ENCODE measurements at places on chromosomes 7 and 10.

- DNase-seq: no peak
Observed at GRCh38 chr10:71982269-71983178, 18.3 kb downstream of the CHST3 start.

DNA sequence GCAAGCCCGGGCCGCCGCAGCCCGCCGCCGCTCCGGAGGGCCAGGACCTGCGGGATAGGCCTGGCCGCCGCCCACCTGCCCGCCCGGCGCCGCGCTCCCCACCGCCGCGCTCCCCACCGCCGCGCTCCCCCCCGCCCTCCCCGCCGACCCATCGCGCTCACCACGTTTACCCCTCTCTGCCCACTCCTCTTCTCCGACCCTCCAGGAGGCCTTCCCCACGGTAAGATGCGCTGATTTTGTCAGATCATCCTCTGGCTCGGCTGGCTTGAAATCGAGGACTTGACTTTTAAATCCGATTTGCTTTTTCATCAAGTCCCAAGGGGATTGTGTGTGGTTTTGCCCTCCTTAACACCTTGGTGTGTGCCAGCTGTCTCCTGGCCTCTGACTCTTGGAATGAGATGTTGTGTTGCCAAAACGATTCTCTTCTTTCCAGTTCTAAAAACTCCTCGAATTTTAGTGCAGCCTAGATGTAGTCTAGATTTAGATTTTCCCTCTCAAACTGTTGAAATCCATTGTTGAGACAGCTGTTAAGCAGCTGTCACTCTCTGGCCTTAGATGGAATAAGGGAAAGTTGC is 738 bp downstream of the POM121 start:
- no peak for DNase-seq

GRCh38 chr10:6593241-6593671 is 13.2 kb upstream of the PRKCQ start:
- no peak for DNase-seq

GRCh38 chr7:141276031-141276430 is 202.2 kb downstream of the TMEM178B start:
- DNase-seq: no peak

DNA sequence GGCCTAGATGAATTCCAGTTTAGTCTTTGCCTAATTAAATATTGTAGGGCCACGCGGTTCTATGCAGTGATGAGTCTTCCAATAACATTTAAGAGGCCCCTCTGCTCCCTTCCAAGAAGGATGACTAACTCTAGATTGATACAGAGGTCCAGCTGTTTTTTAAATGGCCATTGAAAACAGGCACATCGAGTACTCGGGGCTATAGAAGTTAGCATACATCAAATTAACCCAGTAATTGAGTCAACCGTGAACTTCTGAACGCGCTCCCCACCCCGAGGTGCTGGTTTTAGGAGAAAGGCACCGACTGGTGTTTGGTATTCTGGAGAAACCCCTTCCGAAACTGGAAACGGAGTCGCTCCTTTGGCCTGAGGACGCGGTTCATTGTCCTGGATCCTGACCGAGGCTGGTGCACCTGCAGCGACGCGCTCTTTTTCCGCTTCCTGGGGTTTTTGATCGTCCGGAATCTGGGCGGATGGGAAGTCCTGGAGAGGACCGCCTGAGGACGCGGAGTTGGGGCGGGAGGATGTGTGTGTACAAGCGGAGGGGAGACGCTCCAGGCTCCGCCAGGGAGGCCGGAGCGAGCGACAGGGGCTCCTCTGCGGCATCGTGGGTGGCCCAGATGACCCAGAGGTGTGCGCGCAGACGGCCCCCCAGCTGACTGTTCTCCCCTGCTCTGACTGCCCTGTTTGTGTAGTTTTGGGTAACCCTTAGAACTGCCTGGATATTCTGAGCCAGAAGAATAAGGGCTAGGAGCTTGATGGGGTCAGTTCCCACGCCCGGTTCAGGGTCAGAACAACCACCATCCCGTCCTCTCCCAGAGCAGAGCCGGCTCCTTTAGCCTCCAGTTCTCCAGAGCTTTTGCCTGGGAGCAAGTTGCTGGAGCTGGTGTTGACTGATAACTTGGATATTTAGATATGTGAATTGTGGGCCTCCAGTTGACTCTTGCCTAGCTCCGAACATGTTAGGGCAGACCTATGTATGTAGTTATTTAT is 711 bp downstream of the FAM221A start:
- peak; percentile 53 for DNase-seq

DNA sequence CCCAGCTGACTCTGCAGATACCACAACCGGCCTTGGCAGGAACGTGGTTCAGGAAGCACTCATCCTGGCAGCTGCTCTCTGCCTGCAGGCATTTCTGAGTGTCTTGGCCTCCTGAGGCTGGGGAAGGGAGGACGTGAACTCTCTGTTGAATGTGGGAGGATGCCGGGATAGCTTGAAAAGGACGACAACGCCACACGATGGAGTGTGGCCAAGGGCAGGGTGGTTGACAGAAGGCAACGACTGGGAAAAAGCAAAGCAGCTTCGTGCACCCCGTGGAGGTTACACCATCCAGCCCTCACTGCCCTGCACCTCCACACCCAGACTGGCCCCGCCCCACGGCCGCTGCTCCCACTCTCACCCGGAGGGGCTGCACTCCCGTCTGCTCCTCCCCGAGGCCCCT is 466.1 kb upstream of the FOXK1 start:
- DNase-seq: no peak

GRCh38 chr7:128003167-128003566 is 28.1 kb downstream of the LRRC4 start:
- DNase-seq: no peak

- no peak for DNase-seq
Observed at GRCh38 chr10:85619832-85620231, 746.8 kb downstream of the GRID1 start.

DNA sequence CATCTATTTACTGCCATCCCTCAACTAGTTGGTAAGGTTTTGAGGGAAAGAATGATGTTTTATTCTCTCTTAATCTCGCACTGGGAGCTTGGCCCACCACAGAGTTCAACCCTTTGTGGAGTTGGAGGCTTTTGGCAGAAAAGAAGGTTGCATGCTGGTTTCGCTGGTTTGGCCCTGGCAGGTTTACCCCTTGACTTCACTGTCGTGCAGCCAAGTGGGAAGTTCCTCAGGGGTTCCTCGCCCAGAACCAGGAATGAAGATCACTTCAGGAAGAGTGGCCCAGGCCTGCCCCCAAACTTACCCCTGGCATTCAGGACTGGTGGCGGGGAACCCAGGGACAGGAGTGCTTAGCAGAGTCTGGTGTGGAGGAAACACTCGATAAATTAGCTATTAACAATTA is 103.1 kb upstream of the LYZL2 start:
- DNase-seq: no peak

DNA sequence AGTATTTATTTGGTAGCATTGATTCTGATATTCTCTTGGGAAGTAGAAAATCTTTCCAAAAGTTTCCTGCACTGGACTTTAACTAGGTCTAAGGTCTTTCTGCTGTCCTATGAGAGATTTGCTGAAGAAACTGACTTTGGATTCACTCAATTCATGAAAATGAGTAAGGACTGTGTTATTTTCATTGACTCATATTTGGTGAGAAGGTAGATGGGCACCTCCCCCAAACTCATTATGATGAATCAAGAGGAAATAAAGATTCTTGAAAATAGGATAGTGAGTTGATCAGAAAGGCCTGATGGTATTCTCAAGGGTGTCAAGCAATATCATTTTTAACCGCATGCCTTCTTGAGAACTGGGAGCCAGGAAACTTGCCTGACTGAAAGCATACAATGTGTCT is 110.3 kb downstream of the RNF133 start:
- DNase-seq: no peak

GRCh38 chr10:21174715-21175495 is 277.8 kb upstream of the NEBL start:
- no peak for DNase-seq

GRCh38 chr7:95011146-95011928 is 103.9 kb downstream of the PPP1R9A start:
- no peak for DNase-seq

GRCh38 chr10:59216178-59216869 is 39.9 kb downstream of the PHYHIPL start:
- DNase-seq: no peak

DNA sequence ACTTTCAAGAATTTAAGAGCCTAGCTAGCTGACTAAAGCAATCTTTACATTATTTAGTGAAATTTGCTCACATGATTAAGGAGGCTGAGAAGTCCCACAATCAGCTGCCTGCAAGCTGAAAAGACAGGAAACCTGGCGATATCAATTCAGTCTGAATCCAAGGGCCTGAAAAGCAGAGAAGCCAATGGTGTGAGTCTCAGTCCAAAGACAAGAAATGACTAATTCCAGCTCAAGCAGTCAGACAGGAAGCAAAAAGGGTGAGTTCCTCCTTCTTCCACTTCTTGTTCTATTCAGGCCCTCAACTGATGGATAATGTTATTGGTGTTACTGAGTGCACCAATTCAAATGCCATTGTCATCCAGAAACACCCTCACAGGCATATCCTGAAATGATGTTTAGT is 1231.6 kb upstream of the CELF2 start:
- DNase-seq: no peak

DNA sequence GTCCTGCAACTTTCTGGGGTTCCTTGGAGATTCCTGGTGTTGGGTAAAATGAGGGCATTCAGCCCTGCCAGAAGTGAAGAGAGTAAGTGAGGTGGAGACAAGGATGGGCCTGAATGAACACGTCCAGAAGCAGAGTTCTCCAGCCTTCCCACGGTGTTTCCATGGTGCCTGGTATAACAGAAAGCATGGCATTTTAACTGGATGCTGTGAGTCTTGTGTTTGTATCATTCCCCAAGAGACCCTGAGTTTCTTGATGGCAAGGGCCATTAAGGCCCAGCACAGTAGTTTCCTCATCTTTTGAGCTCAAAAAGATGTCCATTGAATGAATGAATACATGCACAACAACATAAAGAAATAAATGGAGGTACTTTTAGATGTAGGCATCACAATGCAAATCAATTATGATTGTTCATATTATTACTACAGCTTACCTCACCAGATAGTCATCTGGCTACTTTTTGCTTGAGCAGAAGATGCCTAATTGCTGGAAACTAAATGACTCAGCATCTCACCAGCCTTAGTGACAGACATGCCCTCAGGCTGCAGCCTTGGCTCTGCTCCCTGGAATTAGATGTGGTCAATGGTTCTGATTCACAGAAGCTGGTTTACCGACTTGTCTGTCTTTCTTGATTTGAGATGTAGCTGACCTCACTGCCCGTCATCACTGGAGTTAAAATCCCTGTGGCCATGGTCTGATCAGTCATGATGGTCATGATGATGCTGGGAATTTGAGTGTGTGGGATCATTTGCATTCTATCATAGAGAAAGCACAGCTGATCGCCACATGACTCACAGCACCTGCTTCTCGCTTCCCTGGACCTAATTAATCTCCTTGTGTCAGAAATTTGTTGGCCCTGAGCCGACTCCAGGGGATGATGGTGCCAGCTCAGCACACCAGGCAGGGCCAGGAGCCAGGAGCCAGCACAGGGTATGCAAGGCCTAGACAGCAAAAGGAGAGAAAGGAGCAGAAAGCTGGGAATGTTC is 83.9 kb downstream of the CXCL12 start:
- DNase-seq: no peak

DNA sequence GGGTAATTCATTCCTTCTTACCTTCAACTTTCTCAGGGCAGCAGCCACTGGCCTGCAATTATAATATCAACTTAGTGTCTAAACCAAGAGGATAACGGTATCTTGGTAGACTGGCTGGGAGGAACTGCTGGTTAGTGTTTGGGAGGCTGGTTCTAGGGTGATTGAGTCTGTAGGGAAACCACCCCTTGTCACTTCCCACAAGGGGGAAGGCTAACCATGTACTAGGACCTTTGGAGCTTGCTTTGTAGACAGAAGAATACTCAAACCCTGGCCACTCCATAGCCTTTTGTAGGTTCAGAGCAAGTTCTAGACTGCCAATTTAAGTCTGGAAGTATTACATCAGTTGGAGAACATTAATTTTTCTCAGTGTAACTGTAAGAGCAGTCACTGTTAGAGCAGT is 51.3 kb downstream of the NHLRC2 start:
- no peak for DNase-seq

GRCh38 chr10:79490400-79491142 is 21.8 kb upstream of the EIF5AL1 start:
- DNase-seq: no peak

DNA sequence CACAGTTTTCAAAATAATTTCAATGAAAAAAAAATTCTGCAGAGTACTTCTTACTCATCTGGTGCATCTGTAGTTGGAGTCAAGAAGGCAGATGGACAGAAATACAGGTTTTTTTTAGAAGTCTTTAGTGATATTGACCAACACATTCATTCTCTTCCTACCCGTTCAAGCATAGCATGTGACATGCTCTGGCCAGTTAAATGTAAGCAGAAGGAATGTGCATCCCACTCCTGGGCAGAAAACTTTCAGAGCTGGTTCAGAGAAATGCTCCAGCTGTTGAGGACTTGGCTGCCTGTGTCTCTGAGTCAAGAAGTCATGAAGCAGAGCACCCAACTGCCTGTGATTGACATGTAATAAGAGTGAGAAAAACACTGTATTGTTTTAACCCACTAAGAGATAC is 665.3 kb upstream of the IGFBP3 start:
- DNase-seq: no peak

GRCh38 chr7:83588602-83589240 is 60.2 kb downstream of the SEMA3E start:
- no peak for DNase-seq

GRCh38 chr7:36204929-36205635 is 52.0 kb downstream of the EEPD1 start:
- DNase-seq: no peak

DNA sequence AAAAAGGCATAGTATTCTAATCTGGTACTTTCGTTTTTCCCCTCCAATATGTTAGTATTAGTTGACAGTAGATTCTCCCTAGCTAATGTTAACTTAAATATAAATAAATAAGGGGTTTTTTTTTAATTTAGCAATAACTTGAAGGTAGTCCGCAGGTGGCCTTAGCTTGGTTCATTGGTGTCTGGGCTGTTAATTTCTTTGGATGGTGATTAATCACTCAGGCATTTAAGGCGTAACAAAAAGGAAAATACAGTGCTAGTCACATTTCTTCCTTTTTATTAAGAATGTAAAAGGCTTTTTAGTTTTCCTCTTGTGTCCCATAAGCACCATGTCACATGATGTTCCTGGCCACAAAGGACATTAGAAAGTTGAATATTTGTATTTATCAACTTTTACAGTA is 161.0 kb upstream of the POT1 start:
- no peak for DNase-seq

- no peak for DNase-seq
Observed at GRCh38 chr10:5071411-5072198, 22.6 kb upstream of the AKR1C3 start.

DNA sequence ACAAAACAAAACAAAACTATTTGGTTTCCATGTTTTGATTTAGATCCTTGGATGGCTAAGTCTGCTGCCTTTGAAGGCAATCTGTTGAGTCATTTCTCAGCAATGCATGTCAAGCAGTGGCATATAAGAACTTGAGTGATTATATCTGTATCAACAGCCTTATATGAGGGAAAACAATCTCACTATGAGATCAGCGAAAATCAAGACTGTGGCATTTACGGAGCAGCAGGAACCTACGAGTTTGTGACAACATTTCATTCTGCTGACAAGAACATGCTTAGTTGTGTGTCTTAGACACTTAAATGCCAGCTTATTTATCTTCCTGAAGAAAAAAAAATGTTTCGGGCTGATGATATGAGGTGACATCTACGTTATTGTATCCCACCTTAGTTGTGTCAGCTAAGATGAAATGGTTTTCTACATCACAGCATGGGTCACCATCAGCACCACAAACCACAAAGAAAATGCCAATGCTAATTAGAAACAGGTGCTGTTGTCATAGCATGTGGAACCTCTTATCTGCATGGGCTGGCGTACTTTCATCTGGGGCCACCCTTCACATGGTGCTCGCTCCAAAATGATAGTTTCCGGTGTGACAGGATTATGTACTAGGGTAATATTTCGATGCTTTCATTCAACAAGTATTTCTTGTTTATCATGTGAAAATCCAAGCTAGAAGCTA is 1085.5 kb downstream of the SORCS1 start:
- no peak for DNase-seq

Data from stimulated activated CD4-positive, alpha-beta T cell treated with anti-CD3 and anti-CD28 coated beads, Interleukin-2, amount 100 ng/mL, for 24 hours (primary cell).